ENCODE measurements at places on chromosomes 5 and 9.

GRCh38 chr9:85258823-85259370 lies 482.9 kb downstream of the AGTPBP1 start:
- DNase-seq = peak; percentile 75

GRCh38 chr5:2241842-2242241 lies 359.1 kb upstream of the IRX4 start:
- no peak for DNase-seq

- DNase-seq = peak; percentile 77
Measured at GRCh38 chr9:134585746-134586706, 55.6 kb upstream of the COL5A1 start.

GRCh38 chr5:29720954-29721353 lies 1472.5 kb upstream of the CDH6 start:
- no peak for DNase-seq

DNA sequence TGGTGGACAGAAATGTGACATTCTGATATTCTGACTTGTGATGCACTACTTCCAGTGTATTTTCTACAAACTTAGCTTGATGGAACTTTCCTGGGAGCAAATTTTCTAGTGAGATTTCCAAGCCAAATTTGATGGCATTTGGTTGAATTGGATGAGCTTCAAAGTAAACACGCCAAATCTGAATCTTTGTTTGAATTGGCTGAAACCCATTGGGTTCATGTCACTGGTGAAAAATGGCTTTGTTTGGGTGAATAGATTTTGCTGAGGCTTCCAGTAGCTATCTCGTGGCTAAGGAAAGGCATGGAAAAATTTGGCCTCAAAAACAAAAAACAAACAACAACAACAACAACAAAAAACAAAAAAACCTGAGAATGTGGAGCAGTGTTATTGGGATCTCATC lies 271.1 kb upstream of the RPS23 start:
- DNase-seq = no peak

GRCh38 chr5:21159510-21160059 lies 1171.6 kb upstream of the CDH18 start:
- DNase-seq = peak; percentile 2

DNA sequence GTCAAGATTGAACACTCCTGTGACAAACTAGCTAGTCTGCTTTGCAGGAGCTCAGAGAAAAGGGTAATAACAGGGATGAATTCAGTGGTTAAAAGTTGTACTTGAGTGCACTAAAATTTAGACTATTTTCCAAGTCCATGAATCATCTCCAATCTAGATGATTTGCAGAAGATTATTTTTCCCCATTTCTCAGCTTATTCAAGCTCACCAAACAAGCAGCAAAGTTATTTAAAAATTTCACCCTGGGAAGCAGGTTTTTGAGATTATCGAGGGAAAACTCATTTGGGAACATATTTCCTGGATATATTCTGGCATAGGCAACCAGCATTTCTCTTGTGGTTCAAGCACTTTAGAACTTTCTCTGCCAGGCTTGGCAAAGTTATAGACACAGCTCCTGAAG lies 311.4 kb downstream of the TLE1 start:
- no peak for DNase-seq

DNA sequence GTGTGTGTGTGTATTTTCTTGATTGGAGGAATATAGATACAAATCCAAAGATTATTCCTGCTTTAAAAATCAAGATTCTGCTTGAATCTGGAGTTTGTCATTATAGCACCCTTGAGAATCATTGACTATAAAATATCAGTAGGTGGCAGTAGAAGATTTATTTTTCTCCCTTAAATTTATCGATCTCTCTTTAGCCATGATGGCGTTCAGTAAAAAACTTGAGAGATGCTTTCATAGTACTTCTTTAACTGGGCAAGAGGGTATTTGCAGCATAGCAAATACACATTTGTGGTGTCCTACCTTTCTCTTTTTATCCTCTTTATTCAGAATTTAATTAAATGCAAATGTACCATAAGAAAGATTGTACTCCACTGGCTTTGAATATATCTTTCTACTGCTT lies 307.7 kb downstream of the ADGRV1 start:
- DNase-seq = peak; percentile 30

DNA sequence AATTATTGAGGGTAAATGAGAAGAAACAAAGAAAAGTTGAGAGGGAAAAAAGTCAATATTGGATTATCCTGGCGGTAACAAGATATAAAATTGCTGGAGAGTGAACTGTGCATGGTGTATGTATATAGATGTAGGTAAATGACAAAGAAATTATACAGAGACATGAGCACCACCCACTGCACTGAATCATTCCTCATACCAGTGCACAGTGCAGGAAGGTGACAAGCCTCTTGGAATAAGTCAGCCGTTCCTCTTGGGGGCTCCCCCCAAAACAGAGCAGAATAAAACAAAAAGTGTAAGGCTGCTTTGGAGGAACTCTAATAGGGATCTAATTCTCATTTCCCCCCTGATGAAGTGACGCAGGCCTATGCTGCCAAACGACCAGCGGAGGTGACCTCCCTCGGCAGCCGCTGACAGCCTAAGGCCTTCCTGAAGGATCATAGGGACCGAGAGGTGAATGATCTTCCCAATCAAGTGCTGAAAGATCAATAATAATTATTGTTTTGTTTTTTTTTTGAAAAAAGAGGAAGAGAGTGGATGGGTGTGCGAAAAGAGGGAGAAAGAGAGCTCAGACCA lies 245.0 kb downstream of the PSAT1 start:
- DNase-seq = no peak

- DNase-seq = no peak
Measured at GRCh38 chr9:130692321-130692720, 1.3 kb upstream of the EXOSC2 start.

- DNase-seq = no peak
Measured at GRCh38 chr5:151707567-151707966, 20.9 kb upstream of the SPARC start.

DNA sequence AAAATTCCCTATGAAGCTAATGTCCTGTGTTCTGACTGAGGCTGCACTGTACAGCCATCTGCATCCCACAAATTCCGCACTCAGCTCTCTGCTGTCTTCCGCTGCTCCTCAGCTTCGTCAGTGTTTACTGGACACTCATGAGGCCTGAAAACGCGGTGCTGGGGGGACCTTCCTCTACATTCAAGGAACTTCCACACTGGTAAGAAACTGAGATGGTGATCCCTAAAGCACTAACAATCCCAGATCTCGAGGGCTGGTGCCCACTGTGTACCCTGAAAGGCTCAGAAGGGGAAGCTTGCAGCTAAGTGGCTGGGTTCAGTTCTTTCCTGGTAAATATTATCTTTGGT lies 117.9 kb downstream of the NRG2 start:
- DNase-seq = no peak

- no peak for DNase-seq
Measured at GRCh38 chr9:78278801-78279200, 18.1 kb upstream of the PSAT1 start.

GRCh38 chr9:126205265-126205664 lies 121.4 kb upstream of the MVB12B start:
- no peak for DNase-seq

DNA sequence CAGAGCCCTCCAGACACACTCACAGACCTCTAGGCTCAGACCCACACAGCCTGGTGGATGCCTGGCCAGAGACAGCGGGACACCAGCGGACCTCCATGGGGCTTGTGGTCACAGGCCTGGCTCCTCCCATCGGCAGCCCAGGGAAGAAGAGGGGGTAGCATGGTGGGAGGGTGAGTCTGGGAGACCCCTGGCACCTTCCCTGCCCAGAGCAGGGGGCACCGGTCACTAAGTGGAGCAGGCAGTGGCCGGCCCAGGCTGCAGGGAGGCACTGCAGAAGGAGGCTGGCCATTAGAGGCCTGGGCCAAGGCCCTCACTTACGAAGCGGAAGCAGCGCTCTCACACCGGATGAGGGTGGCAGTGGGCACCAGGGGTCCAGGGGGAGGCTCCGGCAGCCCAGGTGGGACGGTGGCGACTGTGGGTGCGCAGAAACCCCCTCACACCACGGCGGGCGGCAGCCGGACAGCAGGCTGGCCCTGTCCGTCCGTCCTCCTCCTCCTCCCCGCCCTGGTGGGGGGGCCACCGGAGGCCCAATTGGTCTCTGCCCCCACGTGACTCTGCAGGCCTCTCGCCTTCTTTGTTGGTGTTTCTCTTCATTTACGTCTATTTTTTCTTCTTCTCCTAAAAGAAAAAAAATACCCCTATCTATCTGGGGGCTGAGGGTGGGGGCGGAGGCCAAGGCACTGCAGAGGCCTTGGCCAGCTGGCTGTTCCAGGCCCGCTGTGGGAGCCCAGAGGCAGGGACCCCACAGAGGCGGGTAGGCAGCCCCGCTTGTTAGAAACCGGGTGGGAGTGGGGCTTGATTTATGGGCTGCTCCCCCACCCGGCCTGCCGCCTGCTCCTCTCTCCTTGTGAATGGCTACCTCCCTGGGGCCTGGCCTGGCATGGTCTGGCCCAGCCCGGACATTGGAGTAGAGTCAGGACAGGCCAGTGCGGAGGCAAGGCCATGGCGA lies at the start of gene NR5A1:
NR5A1 (minus strand) TSS at position 469 of the 949 bp plus-strand sequence. CDS start 4,004 bp downstream, outside the sequence.
- DNase-seq = no peak

GRCh38 chr9:9919174-9919775 lies 693.5 kb downstream of the PTPRD start:
- no peak for DNase-seq

DNA sequence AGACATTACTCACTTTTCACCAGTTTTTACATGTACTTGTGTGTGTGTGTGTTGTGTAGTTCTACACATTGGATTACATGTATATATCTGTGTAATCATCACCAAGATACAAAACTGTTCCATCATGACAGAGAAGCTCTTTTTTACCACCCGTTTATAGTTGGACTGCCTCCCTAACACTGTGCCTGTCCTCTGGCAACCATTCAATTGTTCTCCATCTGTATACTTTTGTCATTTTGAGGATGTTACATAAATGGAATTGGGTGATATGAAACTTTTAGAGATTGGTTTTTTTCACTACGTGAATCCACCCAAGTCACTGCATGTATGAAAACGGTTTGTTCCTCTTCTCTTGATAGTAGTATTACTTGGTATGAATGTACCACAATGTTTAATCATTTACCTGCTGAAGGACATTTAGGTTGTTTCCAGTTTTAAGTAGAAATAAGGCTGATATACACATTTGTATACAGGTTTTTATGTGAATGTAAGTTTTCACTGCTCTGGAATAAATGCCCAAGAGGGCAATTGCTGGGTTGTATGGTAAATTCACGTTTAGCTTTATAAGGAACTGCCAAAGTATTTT lies 126.2 kb downstream of the MAPKAP1 start:
- no peak for DNase-seq

GRCh38 chr5:62029303-62029702 lies 276.7 kb upstream of the KIF2A start:
- DNase-seq = peak; percentile 50

- no peak for DNase-seq
Measured at GRCh38 chr5:43683884-43684471, 81.0 kb downstream of the NNT start.

GRCh38 chr5:464446-464842 lies 21.5 kb downstream of the EXOC3 start:
- DNase-seq = no peak

DNA sequence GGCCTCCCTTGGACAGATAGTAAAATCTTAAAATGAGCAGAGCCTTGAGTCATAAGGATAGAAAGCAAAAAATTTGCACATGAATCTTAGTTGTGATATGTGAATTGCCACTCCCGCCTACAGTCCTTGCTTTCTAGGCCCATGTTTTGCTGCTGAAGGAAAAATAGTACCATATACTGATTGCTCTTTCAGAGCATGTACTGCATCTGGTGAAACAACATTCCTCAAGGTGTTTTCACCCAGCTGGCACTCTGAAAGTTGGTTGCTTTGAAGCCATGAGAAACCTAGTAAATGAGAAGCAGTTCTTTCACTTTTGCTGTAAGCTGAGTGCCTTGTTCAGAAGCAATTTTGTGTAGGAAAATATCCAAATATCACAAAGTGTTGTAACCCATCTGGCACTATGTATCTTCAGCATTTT lies 10.3 kb downstream of the CDC37L1 start:
- no peak for DNase-seq

DNA sequence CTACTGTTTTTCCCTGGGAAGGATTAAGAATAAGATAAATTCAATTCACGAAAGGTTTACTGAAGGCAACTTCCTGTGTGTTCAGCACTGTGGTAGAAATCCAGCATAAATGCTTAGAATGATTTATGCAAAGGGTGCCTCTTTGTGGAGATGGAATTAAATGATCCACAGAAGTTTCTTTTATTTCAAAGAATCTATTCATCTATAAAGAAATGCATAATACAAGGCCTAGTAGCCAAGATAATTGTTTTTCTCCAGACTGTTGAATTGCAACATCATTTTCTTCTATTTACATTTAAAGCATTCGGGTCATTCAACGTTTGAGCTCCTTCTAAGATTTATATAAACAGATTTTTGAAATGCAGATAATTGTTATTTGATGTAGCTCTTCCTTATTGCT lies 138.8 kb upstream of the NFIL3 start:
- peak; percentile 5 for DNase-seq

- no peak for DNase-seq
Measured at GRCh38 chr5:14922456-14922855, 50.9 kb upstream of the ANKH start.

- peak; percentile 98 for DNase-seq
Measured at GRCh38 chr5:39399135-39400036, 25.4 kb downstream of the DAB2 start.

DNA sequence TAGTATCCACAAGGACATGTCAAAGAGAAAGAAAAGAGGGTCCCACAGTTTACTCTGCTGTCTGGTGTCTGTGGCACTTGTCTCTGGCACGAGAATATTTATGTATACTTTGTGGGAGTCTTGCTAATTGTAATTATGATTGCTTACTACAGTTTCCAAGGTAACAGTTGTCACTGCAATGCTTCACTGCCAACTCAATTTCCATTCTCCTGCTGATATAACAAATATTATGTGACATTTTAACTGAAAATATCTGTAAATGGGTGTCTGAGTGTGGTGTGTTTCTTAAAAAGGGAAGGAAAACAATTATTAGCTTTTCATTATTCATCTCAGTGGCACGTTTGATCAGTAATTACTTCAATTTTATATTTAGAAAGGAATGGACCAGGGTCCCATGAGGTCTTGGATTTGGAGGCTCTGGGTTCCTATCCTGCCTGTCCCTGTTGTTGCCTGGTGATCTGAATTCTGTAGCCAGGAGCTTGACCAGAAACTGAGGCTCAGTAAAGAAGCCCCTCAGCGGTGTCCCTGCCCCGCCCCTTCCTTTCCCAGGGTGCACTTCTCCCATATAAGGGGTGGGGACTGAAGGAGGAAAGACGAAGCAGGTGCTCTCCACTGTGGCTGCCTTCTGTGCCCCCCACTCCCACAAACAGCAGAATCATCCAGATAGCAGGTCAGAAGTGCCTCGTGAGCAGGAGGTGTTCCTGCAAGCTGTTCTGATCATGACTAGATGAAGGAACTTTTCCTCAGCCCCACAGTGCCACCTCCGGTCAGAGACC lies 137.3 kb upstream of the KIF2A start:
- no peak for DNase-seq

All from fibroblast of skin of abdomen (primary cell).